ENCODE measurements at places on chromosomes 3 and 15.
A peak's percentile ranks its signal among the peaks of the same experiment; 100 is the strongest.

- no peak for DNase-seq
These were observed 456.5 kb upstream of the THRB start for GRCh38 chr3:24951180-24951579.

- no peak for DNase-seq
These were observed 75.6 kb downstream of the BFSP2 start for GRCh38 chr3:133475245-133476010.

- DNase-seq: no peak
These were observed 234.1 kb downstream of the GREM1 start for GRCh38 chr15:32951736-32952464.

- DNase-seq: no peak
These were observed 114.1 kb downstream of the DTWD1 start for GRCh38 chr15:49734831-49735508.

DNA sequence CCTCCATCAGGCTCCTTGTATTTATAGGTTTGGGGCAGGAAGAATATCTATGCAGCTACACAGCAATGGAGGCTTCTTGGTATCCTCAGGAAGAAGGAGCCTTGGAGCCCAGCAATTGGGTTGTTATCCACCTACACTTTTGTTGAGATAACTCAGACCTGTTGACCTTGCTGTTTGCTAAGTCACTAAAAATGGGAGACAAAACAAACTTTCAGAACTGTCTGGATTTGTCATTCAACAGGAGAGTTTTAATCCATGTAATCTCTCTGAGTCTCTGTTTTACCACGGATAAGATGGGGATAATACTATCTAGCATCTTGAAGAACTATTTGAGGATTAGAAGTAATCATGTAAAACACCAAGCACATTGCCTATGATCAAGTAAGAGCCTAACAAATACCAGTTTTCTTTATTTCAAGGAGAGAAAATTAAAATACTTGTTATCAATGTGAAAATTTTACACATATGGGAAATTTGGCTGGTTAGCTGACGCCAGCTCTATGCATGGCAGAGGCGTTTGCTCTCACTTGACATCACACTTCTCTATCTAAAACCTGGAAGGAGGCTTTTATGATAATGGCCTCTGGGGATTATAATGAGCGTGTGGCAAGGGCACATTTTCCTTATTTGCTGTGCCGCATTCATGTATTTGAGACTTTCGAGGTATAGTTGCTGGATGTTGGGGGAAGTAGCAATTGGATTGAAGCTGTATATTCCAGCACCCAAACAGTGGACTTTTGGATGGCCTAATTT, 215.6 kb downstream of the PDCD6IP start:
- no peak for DNase-seq

- no peak for DNase-seq
These were observed 576.7 kb downstream of the DIPK2A start for GRCh38 chr3:144548346-144548745.

DNA sequence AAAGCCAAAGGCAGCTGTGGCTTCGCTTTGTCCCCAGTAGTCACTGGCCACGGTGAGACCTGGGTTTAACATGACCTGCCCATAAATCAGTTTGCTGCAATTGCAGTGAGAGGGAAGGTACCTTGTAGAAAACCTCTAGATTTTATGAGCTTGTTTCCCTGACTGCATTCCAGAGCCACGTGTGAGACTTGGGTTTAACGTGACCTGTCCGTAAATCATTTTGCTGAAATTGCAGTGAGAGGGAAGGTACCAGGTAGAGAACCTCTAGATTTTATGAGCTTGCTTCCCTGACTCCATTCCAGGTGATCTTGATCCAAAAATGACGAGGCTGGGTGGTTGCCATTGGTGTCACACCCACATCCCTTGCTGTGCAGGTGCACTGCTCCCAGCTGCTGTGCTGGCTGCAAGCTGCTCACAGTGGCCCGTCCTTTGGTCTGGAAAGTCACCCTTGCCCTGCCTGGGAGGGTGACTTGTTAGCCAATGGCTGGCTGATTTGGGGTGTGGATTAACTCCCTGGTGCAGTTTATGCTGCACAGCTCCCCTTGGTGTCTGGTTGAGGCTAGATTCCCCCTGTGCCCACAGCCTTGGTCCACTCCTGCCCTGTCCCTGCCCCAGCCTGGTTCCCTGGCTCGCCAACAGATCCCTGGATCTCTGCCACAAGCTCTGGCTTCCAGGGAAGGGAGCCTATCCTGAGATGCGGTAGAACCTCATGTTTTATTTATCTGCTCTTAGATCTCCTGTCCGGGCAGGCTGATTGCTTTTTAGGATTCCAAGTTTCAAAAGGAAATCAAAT, 192.7 kb upstream of the CTDSPL start:
- DNase-seq: no peak

DNA sequence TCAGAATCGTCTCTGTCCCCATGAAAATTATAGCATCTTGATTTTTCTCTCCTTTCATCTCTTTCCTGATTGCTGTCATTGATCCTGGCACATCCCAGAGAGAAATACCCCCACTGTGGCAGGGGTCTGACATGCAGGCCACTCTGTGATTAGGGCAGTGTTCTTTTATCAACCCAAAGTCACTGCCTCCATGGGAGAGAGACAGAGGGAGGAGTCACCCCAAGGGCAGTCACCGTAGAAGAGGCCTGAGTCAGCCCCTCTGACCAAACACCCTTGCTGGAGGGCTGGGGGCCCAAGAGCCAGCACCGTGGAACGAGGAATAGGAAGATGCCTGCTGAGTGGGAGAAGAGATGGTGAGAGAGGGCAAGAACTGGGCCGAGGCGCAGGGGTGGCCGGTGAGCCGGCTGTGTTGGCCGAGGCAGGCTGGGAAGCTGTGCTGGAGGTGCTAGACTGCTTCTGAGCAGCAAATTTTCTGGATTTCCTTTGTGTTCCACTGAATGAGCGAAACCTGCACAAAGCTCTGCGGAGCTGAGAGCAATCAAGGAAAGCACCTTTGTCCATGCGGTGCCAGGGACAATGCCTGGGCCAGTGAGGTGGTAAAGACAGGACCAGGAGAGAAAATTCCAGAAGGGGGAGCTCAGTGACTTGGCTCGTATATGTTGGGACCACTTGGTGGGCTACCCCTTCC, 103.8 kb downstream of the ADCY5 start:
- peak; percentile 72 for DNase-seq

- DNase-seq: no peak
These were observed 33.1 kb downstream of the BTD start for GRCh38 chr3:15634671-15635070.

DNA sequence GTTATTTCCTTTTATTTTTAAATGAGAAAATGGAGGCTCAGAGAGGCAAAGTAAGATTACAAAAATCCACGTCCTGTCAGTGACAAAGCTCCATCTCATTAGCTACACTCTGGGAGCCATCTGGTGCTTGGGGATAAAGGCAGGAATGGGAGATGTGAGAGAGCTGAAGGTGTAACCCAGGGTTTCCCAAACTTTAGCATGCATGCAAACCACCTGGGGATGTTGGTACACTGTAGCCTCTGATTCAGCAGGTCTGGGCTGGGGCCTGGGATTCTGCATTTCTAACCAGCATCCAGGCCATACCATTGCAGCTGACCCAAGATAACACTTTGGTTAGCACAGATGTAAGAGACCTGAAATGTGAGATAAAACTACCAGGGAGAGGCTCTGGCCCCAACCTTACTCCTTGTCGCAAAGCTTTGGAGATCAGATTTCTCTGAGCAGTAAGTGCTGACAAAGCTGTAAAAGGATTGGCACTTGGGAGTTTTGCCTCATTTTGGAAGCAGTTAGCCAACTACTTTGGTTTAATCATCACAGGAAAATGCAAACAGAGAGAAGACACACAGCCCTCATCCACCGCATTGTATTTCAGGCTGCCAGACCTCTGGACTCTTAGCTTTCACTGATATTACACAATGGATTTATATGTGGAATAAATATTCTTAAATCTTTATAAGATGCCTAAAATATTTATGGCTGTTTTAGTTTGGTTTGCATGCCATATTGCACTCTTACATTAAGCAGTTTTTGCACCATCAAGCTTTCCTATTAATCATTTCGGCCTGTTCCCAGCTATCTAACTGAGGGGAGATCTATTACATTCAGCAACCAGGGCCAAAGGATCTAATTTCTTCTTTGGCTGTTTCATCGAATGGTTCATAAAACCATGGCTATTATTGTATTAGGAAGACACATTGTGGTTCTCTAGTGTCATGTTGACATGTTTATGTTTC, 263.0 kb downstream of the EBLN2 start:
- no peak for DNase-seq

DNA sequence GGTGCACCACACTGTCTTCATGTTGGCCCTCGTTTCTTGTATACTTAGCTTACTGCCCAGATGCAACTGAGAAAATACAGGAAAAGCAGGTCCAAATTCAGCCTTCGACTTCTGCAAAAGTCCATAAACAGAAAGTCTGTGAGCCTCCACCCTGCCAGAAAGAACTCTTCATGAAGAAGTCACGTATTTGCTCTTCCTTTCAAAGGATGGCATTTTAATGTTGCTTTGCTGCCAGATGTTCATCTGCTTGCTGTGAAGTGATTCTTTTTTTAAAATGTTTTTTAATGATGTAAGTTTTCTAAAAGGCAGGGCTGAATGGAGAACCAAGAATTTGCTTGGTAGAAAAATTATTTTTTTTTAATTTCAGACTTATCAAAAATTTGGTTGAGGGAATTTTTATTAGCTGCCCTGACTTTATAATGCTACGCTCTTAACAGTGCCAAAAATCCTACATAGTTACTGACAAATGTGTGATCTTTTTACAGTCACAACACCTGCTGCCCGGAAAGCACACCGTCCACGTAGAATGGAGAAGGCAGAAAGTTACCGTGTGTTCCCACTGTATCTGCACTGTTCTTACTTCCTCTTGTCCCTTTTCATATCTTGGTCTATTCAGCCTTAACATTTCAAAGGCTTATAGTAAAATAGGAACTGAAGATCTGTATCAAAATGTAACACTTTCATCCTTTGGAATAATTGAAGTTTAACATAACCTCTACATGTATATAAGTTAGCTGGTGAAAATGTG, 136.3 kb downstream of the LRRC28 start:
- no peak for DNase-seq

- DNase-seq: no peak
These were observed 184.9 kb upstream of the NSMCE3 start for GRCh38 chr15:29454506-29454905.

GRCh38 chr3:53113293-53114010, 16.8 kb downstream of the RFT1 start:
- no peak for DNase-seq

DNA sequence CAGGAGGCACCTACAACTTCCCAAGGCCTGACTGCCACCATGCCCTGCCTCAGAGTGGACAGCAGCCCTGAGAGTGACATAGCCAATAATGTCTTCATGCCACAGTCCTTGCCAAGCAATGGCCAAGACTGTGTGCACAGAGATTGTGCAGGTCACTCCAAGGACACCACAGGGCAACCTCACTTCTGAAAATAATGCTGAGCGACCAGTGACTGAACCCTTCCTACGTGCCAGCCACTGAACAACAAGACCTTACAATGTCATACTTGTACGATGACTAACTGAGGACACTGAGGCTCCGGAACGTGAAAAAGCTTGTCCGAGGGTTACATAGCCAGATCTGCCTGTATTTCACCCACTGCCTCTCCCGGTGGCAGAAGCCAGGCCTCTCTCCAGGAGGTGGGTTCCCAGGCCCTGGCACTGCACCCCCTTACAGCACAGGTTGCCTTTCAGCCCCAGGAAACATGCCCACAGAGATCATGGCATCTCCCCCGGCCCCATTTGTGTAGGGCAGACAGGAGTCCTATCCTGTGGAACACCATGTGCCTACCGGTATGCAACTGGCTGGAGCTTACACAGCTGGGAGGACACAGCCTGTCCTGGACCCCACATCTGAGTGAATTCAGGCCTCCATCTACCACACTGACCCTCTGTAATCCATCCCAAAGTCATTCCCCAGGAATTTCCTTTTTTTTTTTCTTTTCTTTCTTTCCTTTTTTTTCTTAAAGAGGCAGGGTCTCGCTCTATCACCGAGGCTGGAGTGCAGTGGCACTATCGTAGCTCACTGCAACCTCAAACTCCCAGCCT, 72.3 kb downstream of the SLC12A8 start:
- no peak for DNase-seq

GRCh38 chr3:16724487-16724886, 119.3 kb upstream of the DAZL start:
- DNase-seq: no peak

- DNase-seq: no peak
These were observed 61.3 kb upstream of the MME start for GRCh38 chr3:155018621-155019330.

DNA sequence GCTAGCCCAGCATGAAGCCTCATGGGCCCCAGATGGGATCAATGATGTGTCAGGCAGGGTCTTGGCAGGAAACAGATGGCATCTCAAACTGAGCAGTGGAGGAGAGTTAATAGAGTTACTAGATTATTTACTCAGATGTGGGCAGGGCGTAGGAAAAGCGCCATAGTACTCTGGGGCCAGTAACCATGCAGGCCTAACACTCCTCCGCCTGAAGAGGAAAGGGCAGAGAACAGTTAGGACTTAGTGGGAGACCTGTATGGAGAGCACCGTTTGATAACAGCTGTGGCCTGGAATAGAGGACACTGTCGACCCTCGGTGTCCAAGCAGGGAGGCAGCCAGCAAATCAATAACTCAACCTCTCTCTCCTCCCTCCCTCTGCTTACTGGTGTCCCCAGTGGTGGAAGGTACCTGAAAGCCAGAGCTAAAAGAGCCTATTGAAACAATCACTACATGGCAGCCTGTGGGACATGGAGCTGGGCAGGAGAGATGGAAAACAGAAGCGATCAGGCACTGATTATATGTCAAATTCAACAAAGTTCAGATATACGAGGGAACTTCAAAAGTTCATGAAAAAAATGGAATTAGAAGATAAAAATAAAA, 111.4 kb upstream of the CCNL1 start:
- DNase-seq: no peak

- no peak for DNase-seq
These were observed 43.3 kb downstream of the ADPGK start for GRCh38 chr15:72740219-72740618.

DNA sequence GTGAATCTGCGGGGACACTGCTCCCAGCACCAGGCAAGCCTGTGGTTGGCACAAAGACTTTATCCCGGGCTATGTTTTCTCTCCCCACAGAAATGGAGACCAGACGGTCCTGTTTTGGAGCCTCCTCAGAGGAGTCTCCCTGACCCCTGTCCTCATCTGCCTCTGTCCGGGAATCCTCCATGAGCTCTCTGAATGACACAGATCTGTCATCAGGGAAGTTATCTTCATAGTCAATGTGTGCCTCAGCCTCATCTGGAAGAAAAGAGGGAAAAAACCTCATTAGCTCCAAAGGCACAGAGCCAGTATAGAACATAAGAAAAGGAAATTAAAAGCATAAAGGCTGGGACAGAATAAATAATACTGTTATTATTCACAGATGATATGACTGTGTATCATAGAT, 40.0 kb downstream of the CRTAP start:
- DNase-seq: no peak

- DNase-seq: no peak
These were observed 1.7 kb downstream of the TBC1D5 start for GRCh38 chr3:17740721-17741141.

GRCh38 chr3:187734841-187735240, 10.4 kb downstream of the BCL6 start:
- DNase-seq: no peak

All from chondrocyte (in vitro differentiated cells).